ENCODE measurements at places on chromosomes 4 and X.
A peak's percentile ranks its signal among the peaks of the same experiment; 100 is the strongest.

DNA sequence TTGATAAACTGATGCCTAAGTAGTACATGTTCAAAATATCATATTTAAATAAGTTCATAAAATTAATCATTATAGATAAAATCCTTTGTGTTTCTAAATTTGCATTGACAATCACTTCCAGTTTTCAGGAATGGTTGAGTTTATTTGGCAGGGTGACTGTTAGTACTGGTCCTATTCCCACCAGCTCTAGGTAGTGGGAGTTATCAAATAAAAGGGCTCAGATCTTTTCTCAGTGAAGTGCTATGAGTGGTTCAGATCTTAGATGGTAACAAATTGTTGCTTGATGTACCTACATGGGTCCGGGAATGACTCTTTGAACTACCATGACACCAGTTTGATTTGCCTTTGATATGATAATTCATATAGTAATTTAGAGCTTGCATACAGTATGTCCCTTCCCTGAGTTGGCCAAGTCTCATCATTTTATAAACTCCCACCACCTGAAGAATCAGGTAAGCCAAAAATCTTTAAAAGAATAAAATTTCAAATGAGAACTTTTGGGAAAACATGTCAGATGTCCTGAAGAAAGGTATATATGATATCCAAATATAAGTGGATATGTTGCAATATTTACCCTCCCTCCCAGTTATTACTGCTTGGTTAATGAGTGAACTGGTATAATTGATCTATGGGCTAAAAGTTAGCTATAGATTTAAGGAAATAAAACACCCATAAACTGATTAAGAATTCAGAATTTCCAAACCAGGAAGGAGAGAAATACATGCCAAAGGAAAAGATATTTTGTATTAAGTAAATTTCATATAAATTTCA, 28.6 kb downstream of the GPC3 start:
- DNase-seq, result no peak

GRCh38 chr4:147733716-147734344, 1.9 kb downstream of the ARHGAP10 start:
- DNase-seq, result peak; percentile 83

DNA sequence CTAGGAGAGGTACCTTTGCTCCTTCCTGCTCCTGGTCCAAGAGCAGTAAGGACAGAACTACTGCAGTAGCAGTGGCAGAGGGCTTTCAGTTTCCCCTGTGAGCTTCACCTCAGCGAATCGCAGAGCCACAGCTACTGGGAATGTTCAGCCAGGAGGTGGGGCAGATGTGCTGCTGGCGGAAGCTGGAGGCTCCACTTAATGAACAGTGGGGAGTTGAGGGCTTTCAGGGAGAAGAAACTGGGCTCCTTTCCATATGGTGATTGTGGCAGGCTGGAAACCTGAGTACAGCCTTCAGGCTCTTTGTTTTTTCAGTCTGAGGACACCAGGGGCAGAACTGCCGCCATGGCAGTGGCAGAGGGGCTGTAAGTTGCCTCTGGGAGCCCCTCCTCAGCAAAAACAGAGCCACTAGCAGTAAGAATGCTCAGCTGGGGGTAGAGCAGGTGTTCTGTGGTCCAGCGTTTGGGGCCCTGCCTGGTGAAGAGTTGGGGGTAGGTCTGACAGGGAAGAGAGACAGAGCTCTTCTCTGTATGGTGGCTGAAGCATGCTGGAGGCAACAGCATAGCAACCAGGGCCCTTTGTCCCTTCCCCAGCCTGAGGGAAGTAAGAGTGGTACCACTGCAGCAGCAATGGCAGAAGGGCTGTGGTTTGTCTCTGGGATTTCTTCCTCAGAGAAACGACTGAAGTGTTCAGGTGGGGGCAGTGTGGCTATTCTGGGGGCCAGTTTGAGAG, 106.0 kb upstream of the GRXCR1 start:
- DNase-seq, result peak; percentile 88

DNA sequence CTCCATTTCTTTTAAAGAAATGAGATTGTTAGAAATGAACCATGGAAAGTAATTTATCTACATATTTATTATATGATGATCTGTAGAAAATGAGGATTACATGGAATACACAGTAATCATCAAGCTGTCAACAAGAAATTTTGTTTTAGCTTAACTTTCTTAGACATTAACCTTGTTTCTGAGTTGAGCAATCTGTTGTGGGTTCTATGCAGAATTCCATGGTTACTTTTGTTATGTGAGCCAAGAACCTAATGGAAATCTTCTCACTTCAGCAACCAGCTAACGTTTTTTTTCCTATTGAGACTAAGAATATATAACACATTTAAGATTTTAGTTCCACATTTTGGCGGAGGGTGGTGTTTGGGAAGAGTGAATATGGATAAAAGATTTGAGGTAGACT, 136.1 kb upstream of the SLC4A4 start:
- DNase-seq, result no peak

DNA sequence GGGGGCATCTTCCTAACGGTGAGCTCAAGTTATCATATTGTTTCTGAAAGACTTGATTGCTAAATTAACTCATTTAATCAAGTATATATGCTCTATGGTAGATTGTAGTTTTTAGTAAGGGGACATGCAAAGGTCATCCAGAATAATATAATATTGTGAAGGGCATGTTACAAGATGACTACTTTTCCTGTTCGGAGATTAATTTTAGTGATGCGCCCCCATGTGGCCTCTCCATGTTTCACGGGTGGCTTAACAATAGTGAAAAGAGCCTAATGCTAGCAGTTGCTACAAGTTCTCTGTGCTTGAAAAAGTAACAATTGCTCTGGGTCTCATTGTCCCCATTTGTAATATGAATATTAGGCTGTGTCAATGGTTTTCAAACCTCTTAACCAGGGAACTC, 12.2 kb downstream of the SMPX start:
- DNase-seq, result peak; percentile 14

- no peak for DNase-seq
These were observed 184.7 kb upstream of the FRMPD4 start for GRCh38 chrX:11953615-11954014.

DNA sequence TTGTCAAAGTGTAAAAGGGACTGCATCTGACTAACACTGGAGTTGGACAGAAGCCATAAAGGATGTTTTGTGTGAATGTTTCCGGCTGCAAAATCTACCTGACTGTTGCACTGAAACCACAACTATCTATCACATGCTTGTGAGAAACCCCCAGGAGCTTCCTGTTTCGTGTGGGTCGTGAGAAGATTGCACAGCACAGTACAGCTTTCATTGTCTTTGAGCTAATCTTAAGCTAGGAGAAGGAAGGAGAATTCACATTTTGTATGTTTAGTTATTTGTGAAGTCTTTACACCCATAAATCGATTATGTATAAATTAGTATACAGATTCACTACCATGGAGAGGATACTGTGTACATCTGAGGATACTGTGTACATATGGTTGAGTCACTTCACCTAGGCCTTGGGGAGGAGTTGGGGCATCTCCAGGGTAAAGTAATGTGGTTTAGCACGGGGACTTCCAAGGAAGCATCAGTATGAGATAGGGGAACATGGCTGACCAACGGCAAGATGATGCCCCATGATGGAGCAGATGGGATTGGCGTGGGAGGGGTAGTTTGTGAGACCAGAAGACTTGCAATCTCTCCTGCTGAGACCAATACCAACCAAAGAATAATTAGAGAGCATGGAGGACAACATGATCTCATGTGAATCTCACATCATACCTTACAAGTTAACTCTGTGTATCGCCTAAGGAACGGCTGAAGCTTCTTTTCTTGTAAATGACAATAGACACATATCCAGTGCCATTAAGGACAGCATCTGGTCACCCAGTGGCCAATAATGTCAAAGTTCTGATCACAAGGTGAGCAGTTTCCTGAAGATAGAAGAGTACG, 43.1 kb upstream of the FAM9C start:
- no peak for DNase-seq

- DNase-seq, result peak; percentile 45
These were observed 114.4 kb downstream of the PSAPL1 start for GRCh38 chr4:7320206-7320797.

DNA sequence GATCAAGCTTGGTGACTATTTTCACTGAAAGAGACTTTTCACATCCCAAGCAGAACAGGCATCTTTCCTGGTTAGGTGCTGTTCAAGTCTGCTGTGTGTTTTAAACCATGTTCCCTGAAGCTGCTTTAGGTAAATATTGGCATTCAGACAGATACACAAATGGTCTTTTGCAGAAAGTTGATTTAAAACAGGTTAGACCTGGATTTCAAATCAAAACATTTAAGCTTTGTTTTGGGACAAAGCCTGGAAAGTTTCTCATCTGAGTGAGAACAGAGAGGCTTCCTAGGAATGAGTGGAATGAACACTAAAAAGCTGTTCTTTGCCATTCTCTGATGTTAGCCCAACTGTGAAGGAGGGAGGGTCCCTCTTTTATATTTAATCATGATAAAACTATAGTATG, 10.1 kb downstream of the ANXA3 start:
- no peak for DNase-seq

DNA sequence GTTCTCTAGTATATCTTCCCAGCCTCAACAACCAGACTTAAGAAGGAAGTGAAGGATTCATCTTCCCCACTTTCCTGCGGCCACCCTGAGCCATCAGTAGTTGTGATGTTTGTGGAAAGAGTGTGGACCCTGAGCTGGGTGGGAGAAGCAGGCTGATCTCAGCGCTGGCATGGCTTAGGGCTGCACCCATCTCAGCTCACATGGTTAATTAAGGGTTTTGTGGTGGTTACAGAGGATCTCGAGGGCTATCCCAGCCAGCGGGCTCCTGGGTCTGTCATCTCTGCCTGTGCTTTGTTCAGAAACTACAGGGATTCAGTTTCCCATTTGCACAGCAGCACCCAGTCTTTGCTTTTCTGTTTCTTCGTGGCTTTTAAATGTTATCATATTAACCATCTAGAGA, 163.4 kb downstream of the PTTG2 start:
- no peak for DNase-seq

DNA sequence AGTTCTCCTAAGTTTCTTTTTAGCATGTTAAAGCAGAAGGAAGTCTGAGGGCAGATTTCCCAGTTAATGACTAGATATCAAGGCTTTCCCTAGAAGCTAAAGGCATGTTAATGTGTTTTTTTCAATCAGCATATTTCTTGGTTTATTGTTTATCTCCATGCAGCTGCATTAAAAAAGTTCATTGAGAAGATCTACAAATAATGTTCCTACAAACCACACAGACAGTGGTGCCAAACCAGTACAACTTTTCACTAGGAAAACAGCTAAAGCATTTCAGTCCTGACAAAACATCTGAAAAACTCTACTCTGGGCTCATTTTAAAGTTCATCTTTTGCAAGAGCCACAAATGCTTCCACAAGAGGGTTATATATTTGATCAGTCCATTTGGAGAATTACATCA, 320.0 kb downstream of the ADGRL3 start:
- no peak for DNase-seq

- no peak for DNase-seq
These were observed 14.0 kb upstream of the IGFBP7 start for GRCh38 chr4:57124145-57124544.

- DNase-seq, result no peak
These were observed 115.1 kb downstream of the SPANXA1 start for GRCh38 chrX:141469469-141469868.

- DNase-seq, result no peak
These were observed 269.9 kb downstream of the OPHN1 start for GRCh38 chrX:68163441-68163840.

- peak; percentile 53 for DNase-seq
These were observed 274 bp upstream of the ERVMER34-1 start for GRCh38 chr4:52751487-52751911.

GRCh38 chr4:6050551-6050950, 32.3 kb upstream of the C4orf50 start:
- DNase-seq, result no peak

- DNase-seq, result no peak
These were observed 211.6 kb downstream of the DCLK2 start for GRCh38 chr4:150289881-150290280.

- DNase-seq, result peak; percentile 35
These were observed 13.4 kb upstream of the NHS start for GRCh38 chrX:17361620-17362019.

Measured in NCI-H524 (cell line).